ENCODE measurements at places on chromosomes 4 and X.

- DNase-seq: no peak
Observed at GRCh38 chr4:122346036-122346435, 32.8 kb upstream of the ADAD1 start.

GRCh38 chr4:13918991-13919441 lies 291.5 kb upstream of the BOD1L1 start:
- DNase-seq: no peak

GRCh38 chrX:43225626-43226328 lies 430.3 kb upstream of the MAOA start:
- DNase-seq: no peak

GRCh38 chr4:22969287-22969896 lies 276.7 kb downstream of the GBA3 start:
- no peak for DNase-seq

GRCh38 chrX:44536198-44536597 lies 6.5 kb downstream of the FUNDC1 start:
- DNase-seq: no peak

GRCh38 chrX:72634331-72634730 lies 61.7 kb upstream of the HDAC8 start:
- no peak for DNase-seq

DNA sequence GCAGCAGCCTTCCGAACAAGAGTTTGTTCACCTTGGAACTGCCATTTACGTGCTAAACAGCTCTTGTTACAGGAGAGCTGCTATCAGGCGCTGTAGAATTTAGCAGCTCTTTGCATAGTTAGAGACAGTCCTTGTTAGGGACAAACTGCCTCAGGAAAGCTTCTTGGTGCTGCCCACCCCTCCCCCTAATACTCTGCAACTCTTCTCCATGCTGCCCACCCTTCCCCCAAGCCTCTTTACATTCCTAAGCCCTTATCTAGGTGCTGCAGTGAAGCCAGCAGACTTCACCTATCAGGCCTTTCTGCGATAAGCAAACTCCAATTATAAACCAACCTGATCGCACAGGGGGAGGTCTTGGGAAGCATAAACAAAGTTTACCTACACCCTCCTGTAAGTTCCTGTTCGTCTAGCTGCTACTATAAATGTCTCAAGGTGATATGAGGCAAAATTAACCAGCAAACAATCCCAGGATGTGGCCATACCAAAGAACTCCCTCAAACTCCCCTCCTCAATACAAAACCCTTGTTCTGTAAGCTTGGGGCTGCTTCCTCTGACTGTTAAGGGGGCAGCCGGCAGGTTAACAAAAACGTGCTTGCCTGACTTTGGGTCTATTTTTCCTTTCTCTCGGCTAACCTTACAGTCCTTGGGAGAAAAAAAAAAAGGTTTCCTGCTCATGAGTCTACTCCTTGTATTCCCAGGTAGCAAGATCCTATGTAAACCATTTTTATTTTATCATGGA lies 74.0 kb upstream of the GC start:
- DNase-seq: no peak
